Right renal cortex interstitium (tissue), 3 donors: ENCODE measurements at places on chromosomes 4 and X. TPM values are rescaled to one million over a fixed set of nuclear protein-coding genes. Genes with fewer than 3 reads are reported as not detected.

The PRMT9 gene
- polyA plus RNA-seq: 30.5 TPM

The DTHD1 gene
- polyA plus RNA-seq: not detected

The GIMD1 gene
- not detected for polyA plus RNA-seq

DNA sequence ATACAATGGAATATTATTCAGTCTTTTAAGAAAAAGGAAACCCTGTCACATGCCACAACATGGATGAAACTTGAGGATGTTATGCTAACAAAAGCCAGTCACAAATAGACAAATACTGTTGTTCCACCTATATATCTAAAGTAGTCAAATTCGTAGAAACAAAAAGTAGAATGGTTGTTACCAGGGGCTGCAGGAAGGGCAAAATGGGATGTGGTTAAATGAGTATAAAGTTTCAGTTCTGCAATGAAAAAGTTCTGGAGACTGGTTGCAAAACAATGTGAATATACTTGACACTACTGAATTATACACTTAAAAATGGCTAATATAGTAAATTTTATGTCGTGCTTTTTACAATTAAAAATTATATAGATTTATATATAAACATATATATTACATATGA, 12.2 kb downstream of the SPOCK3 start:
- DNase-seq: no peak

DNA sequence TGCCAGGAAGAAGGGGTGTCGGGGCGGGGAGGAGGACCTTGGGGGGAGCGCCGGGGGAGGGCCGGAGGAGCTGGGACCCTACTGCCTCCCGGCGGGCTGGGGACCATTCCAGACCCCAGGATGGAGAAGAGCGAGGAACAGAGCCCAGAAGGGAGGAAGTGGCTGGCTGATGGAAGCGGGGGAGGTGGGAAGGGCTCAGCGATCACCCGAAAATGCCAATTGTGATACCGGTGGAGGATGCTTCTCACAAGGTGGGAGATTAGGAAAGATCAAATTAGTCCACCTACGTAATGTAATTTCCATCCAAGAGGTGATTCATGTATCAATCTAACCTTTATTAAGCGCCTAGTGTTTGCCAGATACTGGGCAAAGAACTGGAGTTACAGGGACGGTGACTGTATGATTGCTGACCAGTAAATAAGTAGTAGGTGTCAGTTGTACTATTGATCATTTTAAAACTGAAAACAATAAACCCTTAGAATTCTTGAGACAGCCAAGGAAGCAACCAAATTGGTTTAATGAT, 452 bp upstream of the RAI2 start:
- DNase-seq: no peak

GRCh38 chr4:111649308-111649707, 495.9 kb upstream of the FAM241A start:
- no peak for DNase-seq

DNA sequence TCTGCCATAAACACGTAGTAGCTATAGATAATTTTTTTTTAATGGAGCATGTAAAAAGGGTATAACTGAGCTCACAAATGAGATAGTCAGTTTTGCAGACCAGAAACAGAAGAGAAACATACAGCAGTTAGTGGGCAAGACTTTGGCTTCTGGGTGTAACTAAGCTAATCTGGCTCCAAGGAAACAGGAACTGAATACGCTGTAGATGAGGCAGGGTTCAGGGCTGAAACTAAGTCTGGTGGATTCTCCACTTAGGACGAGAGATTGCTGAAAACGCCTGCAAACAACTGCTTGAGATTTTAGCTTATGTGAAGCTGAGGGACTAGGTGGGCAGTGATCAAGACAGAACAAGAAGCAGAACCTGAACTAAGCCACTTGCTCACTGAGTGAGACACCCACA, 91.7 kb downstream of the SMIM20 start:
- DNase-seq: no peak

DNA sequence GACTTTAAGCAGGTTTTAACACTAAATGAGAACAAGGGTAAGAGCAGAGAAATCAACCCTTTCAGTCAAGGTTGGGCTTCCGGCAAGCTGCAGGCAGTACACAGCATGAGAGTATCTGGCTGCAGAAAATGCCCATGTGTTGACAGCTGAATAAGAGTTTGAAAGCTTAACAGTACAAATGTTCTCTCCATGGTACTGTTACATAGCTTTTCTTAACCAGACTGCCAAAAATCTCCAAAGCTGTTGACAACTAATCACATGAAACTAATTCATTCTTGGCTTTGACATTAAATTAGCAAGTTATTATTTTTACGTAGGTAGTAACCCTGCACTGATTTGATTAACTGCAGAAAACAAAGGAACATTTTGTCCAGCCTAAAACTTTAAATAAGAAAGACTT, 153.5 kb downstream of the SLC10A7 start:
- DNase-seq: no peak

DNA sequence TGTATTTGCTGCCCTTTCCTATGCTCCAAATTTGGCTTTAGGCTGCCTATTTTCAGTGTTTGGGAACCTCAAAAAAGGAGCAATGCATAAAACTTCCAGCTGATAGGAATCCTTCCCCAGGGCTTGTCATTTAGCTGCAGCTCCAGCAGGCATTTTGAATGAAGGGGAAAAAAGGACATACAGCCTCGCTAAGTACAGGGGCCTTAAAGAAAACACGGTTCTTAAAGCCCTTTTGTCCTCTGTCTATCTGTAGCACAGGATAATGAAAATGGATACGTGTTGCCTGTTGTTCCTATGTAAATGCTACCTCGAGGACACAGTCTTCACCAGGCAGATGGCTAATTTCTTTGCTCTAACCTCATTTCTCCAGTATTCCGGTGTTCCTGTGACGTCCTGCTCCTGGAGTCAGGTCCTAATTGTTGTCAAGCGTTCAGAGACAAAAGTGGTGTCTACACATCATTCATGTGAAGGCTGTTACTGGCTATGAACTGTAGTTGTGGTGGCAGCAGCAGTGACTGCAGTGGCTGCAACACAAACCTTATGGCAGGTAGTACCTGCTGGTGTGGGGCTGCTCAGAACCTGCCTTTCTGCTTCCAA, 117.4 kb downstream of the MGST2 start:
- DNase-seq: no peak

- DNase-seq: no peak
Observed at GRCh38 chr4:95701500-95702170, 138.3 kb upstream of the PDHA2 start.

GRCh38 chrX:149145845-149146285, 359.2 kb downstream of the IDS start:
- DNase-seq: no peak

GRCh38 chr4:47106561-47106960, 75.2 kb downstream of the GABRB1 start:
- DNase-seq: no peak

DNA sequence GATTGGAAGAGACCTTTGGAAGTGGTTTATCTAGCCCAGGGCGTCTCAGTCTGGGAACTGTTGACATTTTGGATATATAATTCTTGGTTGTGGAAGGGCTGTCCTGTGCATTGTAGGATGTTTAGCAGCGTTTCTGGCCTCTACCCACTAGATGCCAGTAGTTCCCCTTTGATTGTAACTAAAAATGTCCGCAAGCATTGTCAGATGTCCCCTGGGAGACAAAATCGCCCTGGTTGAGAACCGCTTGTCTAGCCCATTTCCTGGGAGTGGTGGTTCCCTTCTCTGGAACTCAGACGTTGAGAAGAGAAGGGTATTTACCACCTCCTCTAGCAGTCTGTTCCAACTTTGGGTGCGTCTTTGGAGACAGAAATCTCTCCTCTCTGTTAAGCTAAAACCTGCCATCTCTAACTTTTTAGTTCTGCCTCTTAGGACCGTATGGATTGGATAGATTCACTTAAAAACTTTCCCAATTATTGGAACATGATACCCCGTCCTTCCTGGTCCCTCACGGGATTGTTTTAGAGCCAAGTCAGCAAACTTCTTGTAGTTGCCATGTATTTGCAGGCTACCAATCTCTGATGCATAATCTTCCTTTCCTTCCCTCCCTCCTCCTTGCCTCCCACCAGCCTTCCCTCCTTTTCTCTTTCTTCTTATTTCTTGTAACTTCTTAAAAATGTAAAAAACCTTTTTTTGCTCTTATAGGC, 13.9 kb downstream of the TMEM165 start:
- no peak for DNase-seq
